NCI-H1930 (cell line): ENCODE measurements at places on chromosomes 5 and 9.

DNA sequence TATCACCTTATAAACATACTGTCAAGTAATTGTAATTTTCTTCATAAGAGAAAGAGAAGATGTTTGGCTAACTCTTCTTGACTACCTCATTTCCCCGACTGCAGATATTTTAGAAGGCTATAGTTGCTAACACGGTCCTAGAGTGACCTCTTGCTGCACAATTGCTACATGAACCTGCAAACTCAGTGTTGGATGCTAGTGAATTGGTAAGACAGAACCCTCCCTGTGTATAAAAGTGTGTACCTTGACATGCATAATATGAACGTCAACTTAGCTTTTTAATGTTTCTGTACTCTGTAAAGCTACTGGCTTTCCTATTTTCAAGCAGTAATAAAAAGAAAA, 46.7 kb upstream of the CER1 start:
- peak; percentile 66 for DNase-seq

GRCh38 chr9:112885324-112885723, 5.4 kb downstream of the SLC46A2 start:
- no peak for DNase-seq

GRCh38 chr5:179759581-179760551, 27.2 kb downstream of the MAML1 start:
- no peak for DNase-seq

DNA sequence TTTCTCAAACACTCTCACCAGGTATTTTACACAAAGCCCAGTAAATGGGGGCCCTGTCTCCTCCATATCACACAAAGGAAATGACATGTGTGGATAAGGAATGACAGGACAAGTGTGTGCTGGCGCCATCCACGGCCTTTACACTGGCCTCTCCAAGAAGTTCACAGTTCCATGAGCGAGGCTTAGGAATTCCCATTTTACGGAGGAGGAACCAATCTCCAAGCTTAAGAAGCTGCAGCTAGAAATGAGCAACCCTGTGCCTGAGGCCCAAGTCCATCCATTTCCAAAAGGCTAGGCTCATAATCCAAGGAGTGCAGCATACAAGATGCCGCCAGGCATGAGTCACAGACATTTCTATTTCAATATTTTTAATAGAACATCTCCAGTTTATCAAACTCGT, 203.4 kb downstream of the AUH start:
- no peak for DNase-seq

- DNase-seq = no peak
Observed at GRCh38 chr9:109997682-109998081, 210.3 kb downstream of the C9orf152 start.

DNA sequence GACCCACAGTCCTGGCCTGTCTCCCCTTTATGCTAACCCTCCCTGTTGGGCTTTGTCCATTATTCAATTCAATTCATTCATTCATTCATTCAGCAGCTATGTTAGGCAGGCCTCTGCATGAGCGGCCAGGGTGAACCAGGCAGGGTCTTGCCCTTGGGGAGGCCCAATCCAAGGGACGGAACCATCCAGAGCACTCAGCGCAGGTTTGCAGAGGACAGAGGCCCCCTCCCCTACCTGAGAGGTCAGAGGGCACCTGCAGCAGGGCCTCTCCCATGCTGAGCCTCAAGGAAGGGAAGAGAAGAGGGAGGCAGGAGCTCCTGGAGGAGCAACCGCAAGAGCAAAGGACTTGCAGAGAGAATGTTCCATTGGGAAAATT, 61.4 kb downstream of the C9orf50 start:
- no peak for DNase-seq

DNA sequence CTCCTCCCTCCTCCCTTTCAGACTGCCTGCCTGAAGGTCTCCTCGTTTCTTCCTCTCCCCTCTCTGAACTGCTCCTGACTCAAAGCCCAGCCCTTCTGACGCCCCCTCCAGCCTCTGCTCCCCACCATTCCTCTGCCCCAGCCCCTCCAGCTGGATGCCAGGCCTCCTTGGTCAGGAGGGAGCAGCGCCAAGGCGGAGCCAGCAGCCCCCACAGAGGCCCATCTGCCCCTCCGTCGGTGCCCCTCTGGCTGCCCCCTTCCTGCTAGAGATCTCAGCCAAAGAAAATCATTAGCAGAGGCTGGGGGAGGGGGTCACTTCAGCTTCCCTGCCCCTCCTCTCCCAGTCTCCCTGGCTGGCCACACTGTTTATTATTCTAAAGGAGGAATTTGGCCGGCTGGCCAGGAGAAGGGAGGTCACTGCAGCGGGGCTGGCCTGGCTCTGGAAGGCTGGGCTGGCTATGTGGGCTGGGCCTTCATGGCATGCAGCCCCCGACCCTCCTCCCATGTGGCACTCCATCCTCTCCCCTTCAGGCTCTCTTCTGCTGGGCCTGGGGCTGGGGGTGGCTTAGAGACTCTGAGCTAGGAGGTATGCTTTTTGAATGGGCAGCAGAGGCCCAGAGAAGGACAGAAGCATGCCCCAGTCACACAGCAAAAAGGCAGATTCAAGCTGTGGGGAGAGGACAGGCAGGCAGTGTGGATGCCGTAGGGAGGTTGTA, 16.9 kb downstream of the PDGFRB start:
- no peak for DNase-seq

DNA sequence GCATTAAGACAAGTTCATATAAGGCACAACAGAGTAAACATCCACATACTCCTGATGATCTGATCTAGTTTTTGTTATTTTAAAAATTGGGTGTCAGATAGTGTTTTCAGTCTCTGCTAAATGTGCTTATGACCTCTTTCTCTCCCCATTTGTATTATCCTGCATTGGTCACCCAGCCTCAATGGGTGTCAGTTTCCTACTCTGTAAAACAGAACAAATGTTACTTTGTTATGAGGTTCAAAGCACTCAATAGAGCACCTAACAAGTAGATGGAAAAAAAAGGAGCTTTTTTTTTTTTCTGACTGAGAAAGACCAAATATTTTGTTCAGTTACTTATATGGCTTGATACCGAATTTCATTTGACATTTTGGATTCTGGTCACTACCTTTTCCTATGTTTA, 33.6 kb upstream of the RASGRF2 start:
- no peak for DNase-seq

DNA sequence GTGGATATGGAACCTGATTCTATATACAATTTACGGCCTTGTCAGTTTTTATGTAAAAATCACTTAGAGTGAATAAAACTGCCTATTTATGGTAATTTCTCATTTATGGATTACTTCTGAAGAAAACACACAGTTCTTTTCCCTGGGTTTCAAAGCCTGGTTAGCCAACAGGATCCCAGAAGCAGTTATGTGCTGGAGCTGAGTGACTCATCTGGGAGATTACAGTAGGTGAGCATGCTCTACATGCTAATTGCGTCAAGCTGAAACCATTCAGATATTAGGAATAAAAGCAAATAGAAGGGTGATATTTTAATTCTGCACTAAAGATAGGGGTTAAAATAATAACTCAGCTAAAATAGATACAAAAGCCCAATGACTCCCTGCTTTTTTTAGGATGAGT, 47.8 kb downstream of the PDE4D start:
- DNase-seq = no peak

- DNase-seq = no peak
Observed at GRCh38 chr9:875119-875962, 33.8 kb downstream of the DMRT1 start.

DNA sequence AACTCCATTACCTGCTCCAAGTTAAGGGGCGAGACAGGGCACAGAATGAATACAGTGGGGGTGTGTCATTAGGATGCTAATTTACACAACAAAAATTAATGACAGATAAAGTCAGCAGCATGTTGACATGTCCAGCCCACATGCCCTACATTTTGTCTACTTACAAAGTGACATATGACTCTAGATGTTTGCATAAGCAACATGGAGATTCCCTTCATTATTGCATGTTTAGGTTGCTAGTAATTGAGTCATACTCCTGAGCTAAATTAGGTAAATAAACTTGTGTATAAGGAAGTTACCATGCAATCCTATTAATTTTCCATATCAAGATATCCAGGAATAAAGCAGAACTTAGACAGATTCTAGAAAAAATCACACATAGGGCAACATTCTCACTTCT, 232.2 kb downstream of the PDE4D start:
- peak; percentile 12 for DNase-seq
